Stimulated activated CD8-positive, alpha-beta memory T cell treated with anti-CD3 and anti-CD28 coated beads, Interleukin-15, amount 100 ng/mL, for 48 hours (primary cell): ENCODE measurements at places on chromosomes 13 and 19.

GRCh38 chr19:35596366-35596999, 10.5 kb downstream of the PMIS2 start:
- DNase-seq, result no peak

- DNase-seq, result no peak
Measured at GRCh38 chr13:38656699-38657098, 30.2 kb upstream of the FREM2 start.

GRCh38 chr13:45782327-45783045, 69.1 kb downstream of the SIAH3 start:
- no peak for DNase-seq

DNA sequence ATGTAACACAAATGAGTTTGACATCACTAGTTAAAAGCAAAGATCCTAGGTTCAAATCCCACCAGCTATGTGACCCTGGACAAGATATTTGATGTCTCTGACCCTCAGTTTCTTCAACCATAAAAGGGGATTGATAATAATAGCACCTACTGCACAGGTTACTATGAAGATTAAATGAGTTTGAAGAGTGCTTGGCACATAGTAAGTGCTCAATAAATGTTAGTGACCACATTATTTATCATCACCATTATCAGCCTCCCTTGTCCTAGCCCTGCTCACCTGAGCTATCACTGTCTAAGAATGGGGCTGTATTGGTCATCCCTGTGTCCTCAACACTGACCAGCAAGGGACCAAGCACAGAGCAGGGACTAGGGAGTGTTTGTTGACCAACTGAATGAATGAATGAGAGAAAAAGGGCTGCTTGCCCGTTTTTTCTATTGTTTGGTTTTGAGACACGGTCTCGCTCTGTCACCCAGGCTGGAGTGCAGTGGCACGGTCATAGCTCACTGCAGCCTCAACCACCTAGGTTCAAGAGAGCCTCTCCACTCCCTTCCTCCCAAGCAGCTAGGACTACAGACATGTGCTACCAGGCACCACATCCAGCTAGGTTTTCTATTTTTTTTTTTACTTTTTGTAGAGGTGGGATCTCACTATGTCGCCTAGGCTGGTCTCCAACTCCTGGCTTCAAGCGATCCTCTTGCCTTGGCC, 26.6 kb upstream of the DACT3 start:
- no peak for DNase-seq

DNA sequence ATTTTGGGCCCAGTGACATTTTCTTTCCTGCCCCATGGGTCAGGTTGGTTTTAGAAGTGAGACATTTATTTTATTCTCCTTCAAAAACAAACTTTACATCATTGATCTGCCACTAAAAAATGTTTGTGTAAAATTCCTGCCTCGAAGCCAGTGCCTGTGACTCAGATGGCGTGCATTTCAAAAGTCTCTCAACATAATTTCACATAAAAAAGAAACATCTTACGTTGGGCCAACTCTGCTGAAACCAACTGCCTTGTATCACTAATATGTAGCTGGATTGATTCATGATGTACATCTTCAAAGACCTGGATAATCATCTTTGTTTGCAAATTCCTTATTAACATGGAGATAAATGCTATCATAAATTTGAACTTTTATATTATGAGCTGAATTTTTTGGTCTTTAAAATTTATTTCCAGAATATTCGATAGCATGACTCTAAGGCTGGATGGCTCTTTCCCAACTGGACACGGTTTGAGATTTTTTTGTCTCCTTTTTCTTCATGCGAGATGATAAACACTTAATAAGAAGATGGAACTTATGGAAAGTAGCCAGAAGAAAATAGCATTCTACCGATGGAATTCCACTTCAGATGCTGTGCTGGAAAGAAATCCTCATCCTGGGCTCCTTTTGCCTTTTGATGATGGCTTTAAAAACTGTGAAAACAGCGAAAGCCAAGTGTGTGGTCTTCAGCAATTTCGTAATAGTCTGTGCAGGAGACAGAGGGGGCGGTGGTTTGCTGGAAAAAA, 420.5 kb downstream of the FGF9 start:
- DNase-seq, result no peak
